ENCODE measurements at places on chromosomes 7 and 10.

DNA sequence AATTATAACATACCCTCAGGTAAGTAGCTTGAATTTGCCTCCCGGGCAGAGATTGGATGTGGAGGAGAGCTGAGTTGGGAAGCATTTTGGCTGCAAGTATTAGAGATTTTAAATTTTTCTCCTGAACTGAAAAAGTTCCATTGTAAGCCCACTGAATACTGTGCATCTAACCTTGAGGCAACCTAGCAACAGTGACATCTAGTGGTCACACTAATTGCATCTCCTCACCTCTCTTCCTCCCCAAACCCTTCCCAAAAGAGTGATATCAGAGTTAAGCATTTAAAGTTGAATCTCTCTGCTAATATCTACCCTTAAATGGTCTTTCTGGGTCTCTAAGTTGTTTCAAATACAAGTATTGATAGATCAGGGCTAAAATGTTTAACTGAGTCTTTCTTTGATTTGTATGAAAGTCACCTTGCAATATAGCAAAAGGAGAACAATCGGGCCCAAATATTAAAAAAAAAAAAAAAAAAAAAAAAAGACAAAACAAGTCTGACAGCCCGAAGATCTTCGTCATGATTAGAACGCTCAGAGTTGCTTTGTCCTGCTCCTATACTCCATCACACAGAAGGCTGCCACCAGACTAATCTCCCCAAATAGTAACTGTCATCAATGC is 40.4 kb upstream of the DLX5 start:
- no peak for DNase-seq

GRCh38 chr7:96836456-96836855 is 126.8 kb upstream of the SEM1 start:
- DNase-seq = no peak

GRCh38 chr7:128921866-128922440 is 11.4 kb upstream of the KCP start:
- no peak for DNase-seq

DNA sequence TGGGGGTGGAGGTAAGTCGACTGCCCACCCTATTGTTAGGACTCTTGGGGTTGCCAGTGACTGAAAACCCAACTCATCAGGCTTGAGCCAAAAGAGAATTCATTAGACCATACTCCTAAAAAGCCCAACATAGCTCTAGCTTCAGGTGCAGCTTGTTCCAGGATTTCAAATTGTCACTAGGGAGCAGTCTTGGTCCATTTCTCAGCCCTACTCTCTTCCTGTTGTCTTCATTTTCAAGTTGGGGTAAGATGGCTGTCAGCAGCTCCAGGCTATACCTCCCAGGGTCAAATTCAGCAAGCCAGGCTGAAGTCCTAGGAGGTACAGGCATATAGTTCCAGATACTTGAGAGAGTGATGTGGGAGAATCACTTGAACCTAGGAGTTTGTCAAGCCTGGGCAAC is 14.9 kb upstream of the COL13A1 start:
- no peak for DNase-seq

DNA sequence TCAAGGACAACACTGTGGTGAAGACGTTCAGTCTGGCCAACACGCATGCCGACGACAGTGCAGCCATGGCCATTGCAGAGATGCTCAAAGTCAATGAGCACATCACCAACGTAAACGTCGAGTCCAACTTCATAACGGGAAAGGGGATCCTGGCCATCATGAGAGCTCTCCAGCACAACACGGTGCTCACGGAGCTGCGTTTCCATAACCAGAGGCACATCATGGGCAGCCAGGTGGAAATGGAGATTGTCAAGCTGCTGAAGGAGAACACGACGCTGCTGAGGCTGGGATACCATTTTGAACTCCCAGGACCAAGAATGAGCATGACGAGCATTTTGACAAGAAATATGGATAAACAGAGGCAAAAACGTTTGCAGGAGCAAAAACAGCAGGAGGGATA is 6.6 kb downstream of the LMOD2 start:
- no peak for DNase-seq

- DNase-seq = no peak
Measured at GRCh38 chr7:138303230-138304070, 156.6 kb upstream of the TRIM24 start.

- no peak for DNase-seq
Measured at GRCh38 chr10:13971601-13972475, 358.9 kb downstream of the FRMD4A start.

DNA sequence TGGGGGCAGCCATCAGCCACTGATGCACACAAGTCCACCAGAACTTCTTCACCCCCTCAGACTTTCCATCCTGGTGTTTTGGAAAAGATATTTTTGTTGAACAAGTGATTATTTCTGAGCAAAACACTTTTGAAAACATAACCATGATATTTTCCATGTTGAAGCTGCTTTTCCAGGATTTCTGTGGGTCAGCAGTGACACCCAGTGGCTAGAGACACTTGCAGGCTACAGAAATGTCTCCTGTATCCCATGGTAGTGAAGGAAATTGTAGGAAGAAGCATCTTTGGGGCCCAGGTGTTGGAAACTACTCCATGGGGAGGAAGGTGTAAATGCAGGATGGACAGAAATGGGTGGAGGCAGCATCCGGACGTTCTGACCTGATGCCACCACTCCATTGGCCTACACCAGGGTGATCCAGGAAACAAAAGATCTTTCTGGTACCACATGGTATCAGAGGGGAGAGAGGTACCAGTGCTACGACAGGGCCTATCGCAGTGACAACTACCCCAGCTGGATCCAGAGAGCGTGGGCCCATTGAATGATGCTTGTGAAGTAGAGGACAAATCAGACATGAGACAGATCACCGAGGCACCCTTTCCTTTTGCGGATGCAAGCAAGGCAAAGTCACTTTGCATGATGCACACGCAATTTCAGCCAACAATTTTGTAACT is 111.7 kb upstream of the COBL start:
- DNase-seq = no peak

GRCh38 chr7:78438433-78438832 is 639.9 kb downstream of the PHTF2 start:
- DNase-seq = no peak

- DNase-seq = no peak
Measured at GRCh38 chr10:106913348-106913747, 251.2 kb downstream of the SORCS1 start.

DNA sequence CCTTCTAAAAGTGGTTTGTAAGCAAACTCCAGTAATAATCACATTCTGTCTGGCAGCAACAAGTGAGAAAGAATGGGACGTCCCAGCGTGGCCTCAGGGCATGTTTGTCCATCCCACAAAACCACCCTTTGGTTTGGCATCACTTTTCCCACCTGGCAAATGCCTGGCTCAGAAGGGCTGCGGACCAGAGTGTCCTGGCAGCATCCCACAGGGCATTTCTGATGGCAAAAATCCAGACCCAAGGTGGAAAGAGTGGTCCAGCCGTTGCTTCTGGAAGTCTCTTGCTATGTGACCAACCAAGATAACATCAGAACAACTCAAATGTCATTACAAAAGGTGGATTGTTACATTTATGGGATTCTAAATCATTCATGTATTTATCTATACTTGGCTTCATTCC is 174.4 kb downstream of the CREB5 start:
- DNase-seq = no peak

GRCh38 chr10:72353965-72354355 is 759 bp downstream of the DNAJB12 start:
- DNase-seq = no peak

DNA sequence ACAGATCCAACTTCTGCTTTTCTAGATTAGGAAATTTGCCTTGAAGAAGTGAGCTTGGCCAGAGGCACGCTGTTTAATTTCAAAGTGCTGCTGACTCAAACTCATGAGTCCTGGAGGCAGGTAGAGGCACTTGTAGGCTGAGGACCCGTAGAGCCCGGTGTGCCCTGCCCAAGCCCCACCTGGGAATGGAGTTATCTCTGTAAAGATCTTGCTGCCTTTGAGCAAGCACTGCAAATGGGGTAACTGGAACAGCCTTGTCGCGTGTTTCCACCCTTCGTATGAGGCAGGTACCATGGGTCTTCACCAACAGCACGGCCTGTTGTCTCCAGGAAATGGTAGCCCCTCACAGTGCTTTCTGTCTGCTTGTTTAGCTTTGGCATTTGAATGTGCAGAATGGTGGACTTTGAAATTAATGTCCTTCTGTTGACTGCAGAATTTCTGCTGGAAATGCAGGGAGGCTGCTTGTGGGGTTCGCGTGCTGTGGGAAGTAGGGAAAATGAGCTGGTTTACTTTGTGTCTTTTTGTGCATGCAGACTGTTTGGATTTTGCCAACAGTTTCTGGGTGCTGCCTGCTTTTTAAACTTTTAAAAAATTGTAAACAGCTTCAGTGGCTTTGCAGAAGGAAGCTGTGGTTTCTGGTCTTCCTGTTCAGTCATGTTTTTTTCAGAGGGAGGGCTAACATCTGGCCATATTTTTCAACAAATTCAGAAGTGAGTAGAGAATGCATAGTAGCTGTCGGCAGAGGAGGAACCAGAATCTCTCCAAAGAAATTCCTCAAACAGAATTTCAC is 27.2 kb downstream of the CCM2 start:
- DNase-seq = peak; percentile 26

DNA sequence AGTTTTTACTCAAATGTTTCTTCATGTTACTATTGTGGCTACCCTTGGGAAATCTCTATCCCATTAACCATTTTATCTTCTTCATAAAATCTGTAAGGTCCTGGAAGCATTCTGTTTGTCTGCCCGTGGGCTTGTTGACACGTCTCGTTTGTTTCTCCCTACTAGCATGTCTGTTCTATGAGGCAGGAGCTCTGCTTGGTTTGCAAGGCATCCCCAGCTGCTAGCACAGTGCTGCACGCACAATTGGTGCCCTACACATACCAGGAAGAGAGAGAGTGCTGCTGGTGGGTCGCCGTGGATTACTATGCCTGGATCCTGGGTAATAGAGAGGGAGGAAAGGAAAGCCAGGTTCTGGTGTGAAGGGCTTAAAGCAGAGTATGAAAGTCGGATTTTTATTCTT is 166.1 kb upstream of the TNS3 start:
- no peak for DNase-seq

DNA sequence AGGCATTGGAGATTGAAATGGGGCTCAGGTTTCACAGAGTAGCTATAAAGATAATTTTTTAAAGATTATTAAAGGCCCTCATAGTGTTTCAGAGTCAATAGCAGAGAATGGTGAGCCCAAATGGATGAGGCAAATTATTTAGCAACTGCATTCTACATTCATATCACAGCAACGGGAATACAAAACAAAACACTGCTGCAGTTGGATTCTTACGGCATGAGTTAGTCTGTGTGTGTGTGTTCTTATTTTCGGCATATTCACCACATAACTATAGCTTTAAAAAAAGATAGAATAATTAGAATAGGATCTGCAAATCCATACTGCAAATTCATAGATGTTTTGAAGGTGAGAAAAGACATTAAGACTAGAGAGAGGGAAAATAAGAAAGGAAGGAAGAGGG is 66.0 kb downstream of the SUGCT start:
- DNase-seq = no peak

GRCh38 chr10:6012121-6012905 is 35.0 kb upstream of the IL15RA start:
- no peak for DNase-seq

- DNase-seq = no peak
Measured at GRCh38 chr10:71081229-71081560, 131.2 kb upstream of the UNC5B start.

- DNase-seq = no peak
Measured at GRCh38 chr7:21670496-21670895, 127.7 kb downstream of the DNAH11 start.

GRCh38 chr7:66418537-66418936 is 210.1 kb upstream of the KCTD7 start:
- DNase-seq = no peak

GRCh38 chr7:111101856-111102646 is 11.1 kb downstream of the LRRN3 start:
- DNase-seq = no peak

- no peak for DNase-seq
Measured at GRCh38 chr10:104521901-104522694, 119.0 kb upstream of the SORCS3 start.
